ENCODE measurements at places on chromosomes 16 and 17.

GRCh38 chr16:35733971-35734702 lies 2274.7 kb downstream of the TP53TG3F start:
- no peak for DNase-seq

DNA sequence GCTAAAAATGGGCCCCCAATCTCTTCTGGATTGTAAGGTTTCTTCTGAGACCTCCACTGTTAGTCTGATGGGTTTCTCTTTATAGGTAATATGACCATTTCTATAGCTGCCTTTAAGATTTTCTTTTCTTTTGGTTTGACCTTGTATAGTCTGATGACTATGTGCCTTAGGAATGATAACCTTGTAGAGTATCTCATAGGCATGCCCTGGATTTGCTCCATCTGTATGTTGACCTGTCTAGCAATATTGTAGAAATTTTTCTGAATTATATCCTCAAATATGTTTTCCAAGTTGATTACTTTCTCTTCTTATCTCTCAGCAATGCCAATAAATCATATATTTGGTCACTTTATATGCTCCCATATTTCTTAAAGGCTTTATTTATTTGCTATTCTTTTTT lies 1403.8 kb upstream of the GOT2 start:
- DNase-seq, result no peak

DNA sequence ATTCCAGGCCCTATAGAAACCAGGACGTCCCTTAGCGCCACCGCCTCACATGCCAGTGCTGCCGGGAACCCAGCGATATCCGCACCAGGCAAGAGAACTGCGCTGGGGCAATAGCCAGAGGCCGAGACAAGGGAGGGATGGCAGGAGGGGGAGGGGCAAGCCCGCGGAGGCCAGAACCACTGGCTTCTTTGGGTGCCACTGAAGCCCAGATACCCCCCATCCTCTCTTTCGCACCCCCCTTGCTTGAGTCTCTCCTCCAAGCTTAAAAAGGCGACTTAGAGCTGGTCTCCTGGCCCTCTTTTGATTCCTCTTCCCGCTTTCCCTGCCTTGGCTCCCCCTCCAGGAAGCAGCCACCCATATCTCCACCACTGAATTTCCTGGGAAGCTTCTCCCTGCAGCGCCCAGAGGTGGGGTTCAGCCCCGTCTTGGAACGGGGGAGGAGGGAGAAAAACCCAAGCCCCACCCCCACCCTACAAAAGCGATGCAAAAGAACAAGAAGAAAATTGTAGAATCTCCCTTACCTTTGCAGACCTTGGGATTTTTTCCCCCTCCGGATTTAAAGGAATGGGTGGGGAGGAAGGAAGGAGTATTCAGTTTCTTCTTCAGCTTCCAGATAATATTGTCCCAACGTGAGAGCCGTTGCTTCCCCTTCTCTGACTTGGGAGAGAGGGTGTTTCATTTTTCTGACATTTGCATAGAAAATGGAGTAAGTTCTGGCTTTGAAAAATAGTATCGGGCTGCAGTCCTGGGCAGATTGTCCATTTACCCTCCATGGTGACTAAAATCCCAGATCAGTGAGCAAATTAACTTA lies 622 bp downstream of the HOXB6 start:
- no peak for DNase-seq

DNA sequence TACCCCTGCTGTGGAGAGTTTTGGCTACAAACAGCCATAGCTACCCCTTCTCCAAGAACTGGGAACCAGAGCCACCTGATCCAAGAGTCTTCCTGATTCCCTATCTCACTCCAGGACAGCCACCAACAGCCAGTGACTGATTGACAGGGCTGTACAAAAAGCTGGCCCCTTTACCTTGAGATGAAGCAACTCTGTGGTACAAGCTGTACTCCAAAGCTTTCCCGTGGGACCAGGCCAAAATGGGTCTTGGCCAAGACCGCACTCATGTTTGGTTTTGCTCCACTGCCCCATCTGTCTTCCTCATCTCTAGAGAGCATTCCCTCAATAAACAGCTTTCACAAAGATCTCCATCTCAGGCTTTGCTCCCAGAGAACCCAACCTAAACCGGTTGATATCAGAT lies 43.6 kb downstream of the RNF157 start:
- DNase-seq, result no peak

- no peak for DNase-seq
Measured at GRCh38 chr17:6938637-6939036, 57.2 kb upstream of the ALOX12 start.

GRCh38 chr17:48630009-48630924 lies 4.1 kb upstream of the HOXB9 start:
- no peak for DNase-seq

DNA sequence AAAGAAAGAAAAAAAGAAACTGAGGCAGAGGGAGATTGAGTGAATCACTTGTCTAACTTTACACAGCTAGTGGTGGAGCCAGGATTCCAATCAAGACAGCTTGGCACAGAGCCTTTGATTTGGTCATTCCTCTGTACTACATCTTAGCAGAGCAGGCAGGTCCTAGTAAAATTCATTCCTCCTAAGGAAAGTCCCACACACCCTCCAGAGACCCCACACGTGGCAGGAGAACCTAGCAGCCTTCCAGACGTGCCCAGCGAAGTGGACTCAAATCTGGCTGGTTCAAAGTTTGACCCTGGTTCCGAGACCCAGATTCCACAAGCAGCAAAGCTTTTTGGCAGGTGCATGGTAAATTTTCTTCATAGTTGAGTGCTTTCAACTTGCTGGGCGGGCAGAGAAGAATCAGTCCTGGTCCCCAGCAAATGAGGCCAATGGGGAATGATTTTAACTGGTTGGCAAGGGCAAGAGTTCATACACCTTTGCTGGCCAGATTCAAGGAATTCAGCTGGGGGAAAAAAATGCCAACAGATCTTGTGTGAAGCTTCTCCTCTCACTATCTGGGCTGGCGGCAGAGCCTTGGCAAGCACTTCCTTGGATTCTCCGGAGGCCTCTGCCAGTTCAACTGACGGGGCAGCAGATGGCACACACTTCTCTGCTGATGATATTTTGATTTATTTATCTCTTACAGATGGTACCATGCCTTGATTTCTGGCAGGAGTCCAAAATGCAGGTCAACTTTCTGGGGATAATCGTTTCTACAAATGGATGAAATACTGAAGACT lies 82.4 kb downstream of the GSG1L start:
- no peak for DNase-seq

- DNase-seq, result no peak
Measured at GRCh38 chr17:63113167-63113566, 147.1 kb downstream of the TANC2 start.

- peak; percentile 15 for DNase-seq
Measured at GRCh38 chr17:70168977-70169708, at the start of gene KCNJ2. Gene KCNJ2, plus strand, starts transcription at chr17:70169532. Its CDS starts 5,508 bp downstream, at chr17:70175040.

GRCh38 chr17:9669551-9670008 lies 24.3 kb downstream of the USP43 start:
- DNase-seq, result no peak

DNA sequence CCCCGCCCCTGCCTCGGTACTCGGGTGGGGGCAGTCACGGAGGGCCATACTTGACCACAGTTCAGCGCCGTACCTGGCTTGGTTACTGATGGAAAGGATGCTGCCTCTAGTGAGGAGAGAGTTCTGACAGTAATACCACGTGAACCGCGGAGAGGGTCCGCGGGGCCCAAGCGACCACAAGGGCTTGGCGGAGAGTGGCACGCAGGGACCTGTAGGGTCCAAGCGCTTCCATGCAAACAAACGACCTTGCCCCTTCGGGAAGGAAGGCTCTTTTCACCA lies 9.2 kb downstream of the KDM6B start:
- DNase-seq, result no peak

GRCh38 chr16:72838951-72839350 lies 209.0 kb downstream of the ZFHX3 start:
- no peak for DNase-seq

DNA sequence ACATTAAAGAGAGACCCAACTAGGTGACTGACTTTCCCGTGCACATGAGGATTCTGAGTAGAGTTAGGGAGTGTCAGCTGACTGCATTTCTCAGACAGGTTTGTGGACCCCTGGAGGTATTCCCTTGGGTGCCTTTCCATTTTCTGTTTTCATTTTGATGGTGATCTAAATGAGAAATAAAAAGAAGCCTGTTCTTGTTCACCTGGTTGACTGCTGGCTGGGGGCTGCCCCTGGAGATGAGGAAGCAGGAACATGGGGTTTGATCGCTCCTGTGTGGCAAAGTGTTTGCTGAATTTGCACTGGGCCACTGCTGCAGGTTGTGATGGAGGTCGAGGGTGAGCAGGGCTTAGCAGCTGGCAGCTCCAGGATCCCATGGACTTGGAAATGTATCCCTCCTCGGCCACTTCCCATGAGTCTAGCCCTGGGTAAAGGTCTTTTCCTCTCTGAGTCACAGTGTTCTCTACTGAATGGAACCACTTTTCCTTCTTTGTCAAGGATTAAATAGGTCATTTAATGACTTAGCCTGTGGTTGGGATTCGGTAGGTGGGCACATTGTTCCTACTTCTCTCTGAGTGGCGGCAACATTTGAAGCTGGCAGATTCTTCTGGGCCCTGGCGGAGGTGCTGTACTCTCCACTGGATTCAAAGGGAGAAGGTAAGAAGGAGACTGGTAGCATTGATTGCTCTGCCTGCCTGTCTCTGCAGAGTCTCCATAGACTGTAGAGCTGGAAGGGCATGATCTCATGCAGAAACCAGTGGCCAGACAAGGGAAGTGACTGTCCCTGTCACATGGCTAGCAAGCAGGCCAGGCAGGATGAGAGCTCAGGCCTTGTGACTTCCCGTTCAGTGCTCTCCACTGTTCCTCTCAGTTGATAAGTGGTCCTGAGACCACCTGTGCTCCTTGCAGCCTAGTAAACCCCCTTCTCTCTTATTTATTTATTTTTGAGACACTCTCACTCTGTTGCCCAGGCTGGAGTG lies 17.9 kb downstream of the SNX29 start:
- DNase-seq, result no peak

GRCh38 chr16:46914556-46915201 lies 30.5 kb downstream of the GPT2 start:
- DNase-seq, result no peak

GRCh38 chr17:14299280-14300141 lies 1.4 kb upstream of the HS3ST3B1 start:
- no peak for DNase-seq

- no peak for DNase-seq
Measured at GRCh38 chr17:43543300-43543699, 2.8 kb downstream of the ETV4 start.

DNA sequence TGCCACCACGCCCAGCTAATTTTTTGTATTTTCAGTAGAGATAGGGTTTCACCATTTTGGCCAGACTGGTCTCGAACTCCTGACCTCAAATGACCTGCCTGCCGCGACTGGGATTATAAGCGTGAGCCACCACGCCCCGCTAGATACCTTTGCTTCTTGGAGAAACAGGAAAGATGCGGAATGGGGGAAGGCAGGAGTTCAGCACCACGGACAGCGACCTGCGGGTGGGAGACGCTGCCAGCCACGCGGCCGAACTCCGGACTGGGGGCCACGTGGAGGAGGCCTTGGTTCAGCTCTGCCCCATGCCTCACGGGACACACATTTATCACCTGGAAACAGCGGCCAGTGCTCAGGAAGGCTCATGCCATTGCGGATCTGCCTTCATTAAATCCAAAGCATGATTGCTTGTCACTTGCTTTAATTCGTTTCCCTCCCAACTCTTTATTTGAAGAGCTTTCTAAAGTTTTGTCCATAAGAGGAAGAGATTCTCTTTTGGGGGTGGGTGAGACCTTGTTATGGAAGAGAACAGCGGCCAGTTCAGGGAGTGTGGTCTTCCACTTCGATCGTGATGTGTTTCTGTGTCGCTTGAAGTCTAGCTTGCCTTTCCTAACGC lies 219.9 kb downstream of the ENGASE start:
- peak; percentile 17 for DNase-seq

- no peak for DNase-seq
Measured at GRCh38 chr17:65498816-65499215, 62.6 kb downstream of the AXIN2 start.

- no peak for DNase-seq
Measured at GRCh38 chr16:8739989-8740704, 57.3 kb downstream of the TMEM186 start.

DNA sequence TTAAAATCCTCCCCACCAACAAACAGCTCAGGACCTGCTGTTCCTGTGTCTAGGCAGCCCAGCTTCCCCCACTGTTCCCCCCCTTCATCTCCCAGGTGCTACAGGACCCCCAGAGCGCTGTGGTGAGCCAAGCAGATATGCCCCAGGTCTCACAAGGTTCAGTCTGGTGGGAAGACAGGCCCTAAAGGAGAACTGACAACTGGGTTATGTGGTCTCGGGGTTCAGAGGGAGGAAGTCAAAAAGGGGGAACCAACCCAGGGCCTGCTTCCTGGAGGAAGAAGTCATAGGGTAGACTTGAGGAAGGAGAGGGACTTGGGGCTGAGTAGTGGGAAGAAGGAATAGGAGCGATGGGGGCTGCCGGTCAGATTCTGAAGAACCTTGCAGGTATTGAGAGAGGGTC lies 2.6 kb downstream of the RIPOR1 start:
- no peak for DNase-seq

GRCh38 chr17:75334723-75335122 lies 45.5 kb upstream of the SLC25A19 start:
- DNase-seq, result no peak

Measured in stimulated activated CD4-positive, alpha-beta T cell treated with anti-CD3 and anti-CD28 coated beads, TNF-alpha, amount 100 ng/mL, for 48 hours (primary cell).